Activated effector memory CD4-positive, alpha-beta T cell treated with anti-CD3 and anti-CD28 coated beads, Interleukin-2, amount 50 U/mL, for 16 hours (primary cell): ENCODE measurements at places on chromosomes 2 and 18.

DNA sequence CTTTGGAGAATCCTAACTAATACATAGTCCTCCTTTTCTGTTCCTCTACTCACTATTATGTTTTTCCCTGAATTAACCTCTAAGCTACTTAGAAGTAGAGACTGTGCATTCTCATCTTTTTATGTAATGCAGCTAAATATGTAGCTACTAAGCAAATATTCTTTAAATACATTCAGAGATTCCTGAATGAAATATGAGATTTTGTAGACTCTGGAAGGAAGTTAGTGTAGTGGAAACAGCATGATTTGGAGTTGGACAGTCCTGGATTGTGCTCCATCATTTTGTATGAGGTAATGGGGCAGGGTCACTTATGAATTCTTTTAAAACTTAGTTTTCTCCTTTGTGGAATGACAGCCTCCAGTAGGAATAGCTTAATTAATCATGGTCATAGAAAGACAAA, 24.7 kb upstream of the NT5C1B start:
- DNase-seq: no peak

DNA sequence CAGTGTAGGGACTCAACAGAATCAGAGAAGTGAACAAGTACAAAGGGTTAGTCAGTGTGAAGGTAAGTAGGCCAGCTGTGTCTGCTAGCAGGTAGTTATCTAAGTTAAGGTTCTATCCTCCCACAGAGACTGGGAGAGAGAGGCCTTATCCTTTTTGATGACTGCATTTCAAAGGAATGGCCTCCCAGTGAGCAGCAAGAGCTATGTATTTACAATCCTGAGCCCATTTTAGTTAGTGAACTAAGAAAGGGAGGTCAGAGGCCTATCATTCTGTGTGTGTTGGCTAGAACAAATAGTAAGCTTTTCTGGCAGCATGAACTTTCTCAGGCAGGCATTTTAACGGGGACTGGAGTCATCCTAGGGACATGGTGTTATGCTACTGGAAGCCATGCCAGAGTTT, 182.9 kb downstream of the VWC2L start:
- DNase-seq: no peak

GRCh38 chr2:23513245-23513871, 128.4 kb downstream of the KLHL29 start:
- no peak for DNase-seq

- DNase-seq: no peak
Measured at GRCh38 chr2:88342749-88343148, 109.7 kb downstream of the FOXI3 start.

DNA sequence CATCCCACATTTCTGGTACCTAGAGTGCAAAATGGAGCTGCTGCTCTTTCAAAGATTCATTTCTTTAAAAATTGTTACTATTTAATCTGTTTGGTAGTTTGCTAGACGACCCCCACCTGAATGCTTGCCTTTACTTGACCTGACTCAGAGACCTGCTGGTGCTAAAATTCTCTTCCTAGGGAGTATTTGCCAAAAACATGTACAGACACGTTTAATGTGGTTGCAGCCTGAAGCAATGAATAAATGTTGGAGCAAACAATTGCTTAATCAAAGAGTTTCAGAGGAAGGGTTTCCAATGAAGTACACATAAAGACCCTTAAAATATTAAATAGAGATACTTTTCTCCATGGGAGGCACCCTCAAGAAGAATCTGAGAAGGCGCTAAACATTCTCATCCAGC, 734.4 kb downstream of the CBLN2 start:
- DNase-seq: no peak

- peak; percentile 75 for DNase-seq
Measured at GRCh38 chr2:105396254-105397024, 2.4 kb downstream of the FHL2 start.

GRCh38 chr2:214410918-214411554, at the start of gene VWC2L:
TSS of gene VWC2L (plus strand) at chr2:214411054. CDS start at chr2:214414194, 3,140 bp downstream.
- peak; percentile 65 for DNase-seq

DNA sequence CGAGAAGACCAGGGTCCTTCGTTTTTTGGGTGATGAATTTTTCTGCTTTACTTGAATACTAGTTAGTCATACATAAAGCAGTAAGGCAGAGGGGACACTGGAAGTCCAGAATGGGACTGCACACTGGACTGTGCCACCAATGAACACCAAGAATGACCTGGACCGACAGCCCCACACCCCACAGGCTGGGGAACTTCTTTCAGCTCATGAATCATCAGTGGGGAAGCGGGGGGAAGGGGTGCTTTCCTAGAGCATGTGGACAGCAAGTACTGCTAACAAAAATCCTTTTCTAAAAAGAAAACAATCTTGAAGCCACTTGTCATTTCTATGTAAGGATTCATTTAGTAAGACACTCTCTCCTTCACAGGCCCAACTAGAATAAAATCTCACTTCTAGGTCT, 86.0 kb downstream of the DTNB start:
- no peak for DNase-seq

- DNase-seq: no peak
Measured at GRCh38 chr2:237222178-237222577, 136.5 kb downstream of the COPS8 start.

- DNase-seq: peak; percentile 44
Measured at GRCh38 chr2:861655-862354, 88.8 kb upstream of the SNTG2 start.

DNA sequence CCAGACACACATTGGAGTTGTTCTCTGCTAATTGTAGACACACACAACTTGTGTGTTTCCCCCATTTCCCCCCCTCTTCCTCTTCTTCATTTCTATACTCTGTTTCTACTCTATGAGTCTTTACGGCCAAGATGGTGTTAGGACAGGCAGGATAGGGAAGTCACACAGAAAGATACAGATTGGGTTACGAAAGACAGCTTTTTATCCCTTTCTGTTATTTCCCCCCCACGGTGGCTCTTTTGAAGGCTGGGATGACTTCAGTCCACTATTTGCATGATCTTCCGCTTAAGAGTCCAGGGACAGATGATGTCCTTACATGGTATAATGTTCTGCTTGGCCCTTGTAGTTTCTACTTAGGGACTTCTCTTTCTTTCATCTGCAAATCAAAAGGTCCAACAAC, 1.6 kb upstream of the EMILIN2 start:
- no peak for DNase-seq

GRCh38 chr2:136510244-136510643, 255.1 kb upstream of the THSD7B start:
- DNase-seq: no peak

- DNase-seq: no peak
Measured at GRCh38 chr2:23441414-23441813, 56.4 kb downstream of the KLHL29 start.

DNA sequence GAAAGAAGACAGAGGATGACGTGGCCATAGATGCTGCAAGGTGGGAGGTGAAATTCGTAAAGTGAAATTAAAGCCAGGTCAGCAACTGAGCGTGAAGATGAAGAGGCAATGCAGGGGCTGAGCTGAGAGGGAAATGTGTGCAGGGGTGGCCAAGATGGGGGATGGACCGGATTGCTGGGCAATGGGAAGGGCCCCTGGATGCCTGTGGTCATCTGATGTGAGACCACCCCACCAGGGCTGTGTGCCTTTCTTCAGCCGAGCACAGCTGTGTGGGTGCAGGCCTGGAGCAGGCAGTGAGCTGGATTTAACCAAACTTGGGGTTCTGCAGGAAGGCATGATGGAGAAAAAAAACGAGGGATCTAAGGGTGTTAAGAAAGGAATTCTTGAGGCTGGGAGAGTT, 80.4 kb downstream of the ZCCHC2 start:
- DNase-seq: no peak

- no peak for DNase-seq
Measured at GRCh38 chr2:202109139-202109736, 36.2 kb downstream of the KIAA2012 start.

GRCh38 chr18:24056506-24056905, 42.0 kb downstream of the TTC39C start:
- DNase-seq: no peak

- DNase-seq: no peak
Measured at GRCh38 chr18:53134711-53135110, 794.7 kb downstream of the DCC start.

DNA sequence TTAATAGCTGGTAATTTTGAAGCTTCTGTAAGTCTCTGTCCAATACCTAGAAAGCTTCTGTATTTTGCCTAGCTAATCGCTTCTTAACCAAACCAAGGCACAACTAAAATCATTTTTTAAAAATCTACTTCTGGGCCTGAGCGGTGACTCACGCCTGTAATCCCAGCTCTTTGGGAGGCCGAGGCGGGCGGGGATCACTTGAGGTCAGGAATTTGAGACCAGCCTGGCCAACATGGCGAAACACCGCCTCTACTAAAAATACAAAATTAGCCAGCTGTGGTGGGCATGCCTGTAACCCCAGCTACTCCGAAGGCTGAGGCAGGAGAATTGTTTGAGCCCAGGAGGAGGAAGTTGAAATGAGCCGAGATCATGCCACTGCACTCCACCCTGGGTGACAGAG, 148.6 kb upstream of the FIGN start:
- no peak for DNase-seq

DNA sequence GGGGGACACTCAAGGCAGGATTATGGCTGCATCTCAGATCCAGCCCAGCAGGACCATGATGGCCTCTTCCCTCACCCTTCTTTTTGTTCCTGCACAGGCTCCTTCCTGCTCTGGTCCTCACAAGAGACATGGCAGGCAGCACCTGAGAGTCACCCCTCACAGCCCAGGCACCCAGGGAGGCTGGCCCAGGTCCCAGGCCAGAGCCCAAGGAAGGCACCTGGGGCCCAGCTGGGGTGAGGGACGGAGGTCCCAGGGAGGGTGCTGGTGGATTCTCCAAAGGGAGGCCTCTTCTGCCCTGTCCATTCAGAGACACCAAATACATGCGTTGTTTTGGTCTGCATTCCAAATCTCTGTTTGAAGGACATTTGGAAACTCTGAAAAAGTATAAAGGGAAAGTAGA, 285.4 kb upstream of the HS6ST1 start:
- peak; percentile 21 for DNase-seq

- peak; percentile 58 for DNase-seq
Measured at GRCh38 chr2:96508521-96509113, 3.5 kb upstream of the NEURL3 start.

- no peak for DNase-seq
Measured at GRCh38 chr2:127511917-127512316, 14.4 kb downstream of the IWS1 start.

DNA sequence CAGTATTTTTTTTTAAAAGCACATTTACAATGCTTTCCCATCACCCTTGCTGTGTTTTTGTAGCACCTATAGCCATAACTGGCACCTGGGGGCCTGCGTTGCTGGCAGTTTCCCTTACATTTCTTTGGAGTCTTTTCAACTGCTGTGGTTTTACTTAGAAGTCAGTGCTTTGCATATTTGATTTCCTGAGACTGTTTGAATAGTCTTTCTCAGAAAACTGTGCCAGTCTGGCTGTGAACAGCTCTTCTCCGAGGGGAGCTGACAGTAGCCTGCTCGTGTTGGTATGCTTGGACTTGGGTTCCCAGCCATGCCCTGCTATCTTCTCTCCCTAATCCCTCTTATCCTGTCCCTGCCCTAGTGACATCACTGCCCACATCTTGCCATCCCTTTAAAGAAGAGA, 81.5 kb downstream of the DPP4 start:
- DNase-seq: peak; percentile 78

DNA sequence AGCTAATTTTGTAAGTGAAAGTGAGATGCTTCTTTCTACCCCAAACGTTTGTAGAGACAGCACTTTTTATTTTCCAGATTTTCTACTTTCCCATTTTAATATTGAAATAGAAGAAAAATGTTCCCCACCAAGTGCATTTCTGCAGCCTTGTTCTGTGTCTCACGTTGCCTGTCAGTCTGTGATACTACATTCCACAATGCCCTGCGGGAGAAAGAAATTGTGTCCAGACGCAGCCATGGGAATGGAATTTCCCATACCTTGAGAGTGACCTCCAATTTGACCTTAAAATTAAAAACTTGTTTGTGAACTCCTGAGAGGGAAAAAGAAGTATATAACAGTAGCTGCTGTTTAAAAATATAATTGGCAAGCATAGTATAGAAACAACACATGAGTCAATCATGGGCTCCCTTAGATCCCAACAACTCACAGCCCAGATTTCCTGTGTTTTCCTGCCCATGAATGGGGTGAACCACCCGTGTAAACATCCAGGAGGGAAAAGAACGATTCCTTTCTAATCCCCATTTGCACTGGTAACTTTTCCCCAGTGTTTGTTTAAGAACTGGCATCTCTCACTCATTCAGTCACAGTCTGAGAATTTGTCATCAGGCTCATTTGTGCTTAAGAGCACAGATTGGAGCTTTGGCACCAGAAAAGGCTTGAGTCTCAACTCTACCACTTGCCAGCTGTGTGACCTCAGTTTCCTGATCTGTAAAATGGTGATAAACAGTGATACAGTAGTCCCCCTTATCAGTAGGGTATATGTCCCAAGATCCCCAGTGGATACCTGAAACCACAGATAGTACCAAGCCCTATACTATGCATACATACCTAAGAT, 166.1 kb upstream of the ZNF521 start:
- DNase-seq: no peak

DNA sequence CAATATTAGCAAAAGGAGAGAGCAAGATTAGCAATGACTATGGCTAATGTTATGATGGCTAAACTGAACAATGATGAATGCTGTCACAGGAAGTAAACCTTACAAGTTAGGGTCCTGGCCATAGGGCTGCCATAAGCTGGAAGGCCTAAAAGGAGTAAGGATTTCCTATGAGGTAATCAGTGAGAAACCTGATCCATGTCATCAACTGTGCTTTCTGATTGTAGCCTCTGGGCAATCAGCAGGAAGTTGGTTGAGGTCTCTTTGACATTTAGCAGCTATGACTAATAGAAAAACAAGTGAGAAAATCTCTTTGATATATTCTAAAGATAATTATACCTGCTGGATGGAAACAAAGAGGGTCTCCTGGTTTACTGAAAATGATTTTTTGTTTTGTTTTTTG, 193.0 kb downstream of the RAB3GAP1 start:
- DNase-seq: no peak

GRCh38 chr2:233273120-233273519, 21.6 kb downstream of the ATG16L1 start:
- no peak for DNase-seq

GRCh38 chr18:62413206-62413605, 88.1 kb downstream of the TNFRSF11A start:
- no peak for DNase-seq

- DNase-seq: no peak
Measured at GRCh38 chr2:118255771-118256372, 167.6 kb downstream of the INSIG2 start.

- DNase-seq: no peak
Measured at GRCh38 chr2:184402381-184402780, 195.9 kb upstream of the ZNF804A start.
